Stimulated activated CD8-positive, alpha-beta memory T cell treated with anti-CD3 and anti-CD28 coated beads, Interleukin-4, amount 100 ng/mL, for 24 hours (primary cell): ENCODE measurements at places on chromosomes 11 and 22.

DNA sequence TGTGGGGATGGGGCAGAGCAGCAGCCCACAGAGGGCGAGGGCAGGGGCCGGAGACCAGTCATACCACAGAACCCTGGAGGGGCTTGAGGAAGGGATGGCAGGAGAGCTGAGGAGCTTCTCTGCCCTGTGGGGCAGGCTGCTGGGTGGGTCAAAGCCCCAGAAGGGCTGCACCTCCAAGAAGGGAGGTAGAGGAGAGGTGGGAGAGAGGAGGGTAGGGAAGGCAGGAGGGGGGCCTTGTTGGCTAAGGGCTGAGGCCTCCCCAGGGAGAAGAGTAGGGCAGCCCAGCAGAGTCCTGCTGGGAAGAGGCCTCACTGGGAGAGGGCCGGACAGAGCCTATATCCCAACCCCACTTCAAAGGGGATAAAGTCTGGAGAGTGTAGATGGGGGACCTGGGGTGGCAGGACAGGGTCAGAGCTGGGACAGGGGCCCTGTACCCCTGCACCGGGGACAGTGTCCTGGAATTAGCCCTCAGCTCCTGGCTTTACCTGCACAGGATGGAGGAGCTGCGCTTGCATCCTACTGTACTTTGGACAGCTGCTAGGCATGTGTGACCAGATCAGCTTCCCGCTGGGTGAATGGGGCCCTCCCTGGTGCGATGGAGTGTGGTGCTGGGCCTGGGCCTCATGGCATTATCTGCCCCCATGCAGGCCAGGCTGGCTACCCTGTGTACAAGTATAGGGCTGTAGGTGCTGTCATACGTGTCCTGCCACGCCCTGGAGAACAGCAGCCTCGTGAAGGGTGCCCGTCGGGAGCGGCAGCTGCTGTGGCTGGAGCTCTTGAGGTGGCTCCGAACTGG lies 7.3 kb downstream of the DGCR6L start:
- DNase-seq: no peak

GRCh38 chr22:48372390-48372789 lies 1455.3 kb downstream of the BRD1 start:
- DNase-seq: no peak

DNA sequence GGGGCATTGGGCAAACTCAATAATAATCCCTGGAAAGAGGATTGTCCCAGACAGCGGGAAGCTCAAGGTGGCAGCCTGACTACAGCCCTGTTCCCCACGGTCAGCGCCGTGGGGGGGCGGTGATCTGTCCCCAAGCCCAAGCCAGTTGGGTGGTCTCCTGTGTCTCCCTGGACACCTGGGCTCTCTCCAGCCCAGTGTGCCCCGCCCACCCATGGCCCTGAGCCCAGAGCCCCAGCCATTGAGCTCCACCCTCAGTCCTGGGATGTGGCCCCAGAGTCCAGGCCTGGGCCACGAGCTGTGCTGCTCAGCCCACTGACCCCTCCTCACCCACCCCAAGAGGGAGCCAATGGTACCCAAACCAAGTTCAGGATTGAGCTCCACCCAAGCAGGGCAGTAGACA lies 27.9 kb upstream of the PDE2A start:
- DNase-seq: no peak

DNA sequence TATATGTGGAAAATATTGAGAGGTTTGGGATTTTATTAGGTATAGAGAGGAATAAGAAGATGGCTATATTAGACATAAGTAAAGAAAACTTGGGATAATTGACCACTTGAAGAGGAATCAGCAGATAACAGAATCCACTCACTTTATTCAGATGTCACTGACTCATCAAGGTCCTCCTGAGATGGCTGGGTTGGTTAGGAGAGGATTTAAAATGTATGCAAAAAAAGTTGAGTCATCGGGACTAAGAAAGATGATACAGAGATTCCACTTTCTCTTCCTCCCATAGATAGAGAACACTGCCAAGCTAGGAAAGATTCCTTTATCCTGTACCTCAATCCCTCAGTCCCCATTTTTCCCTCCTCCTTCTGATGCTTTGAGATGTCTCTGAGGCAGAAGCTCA lies at the start of gene OR6A2:
Gene OR6A2, minus strand, starts transcription at position 288 of the 400 bp plus-strand sequence. CDS start 3,981 bp downstream, outside the sequence.
- DNase-seq: no peak

DNA sequence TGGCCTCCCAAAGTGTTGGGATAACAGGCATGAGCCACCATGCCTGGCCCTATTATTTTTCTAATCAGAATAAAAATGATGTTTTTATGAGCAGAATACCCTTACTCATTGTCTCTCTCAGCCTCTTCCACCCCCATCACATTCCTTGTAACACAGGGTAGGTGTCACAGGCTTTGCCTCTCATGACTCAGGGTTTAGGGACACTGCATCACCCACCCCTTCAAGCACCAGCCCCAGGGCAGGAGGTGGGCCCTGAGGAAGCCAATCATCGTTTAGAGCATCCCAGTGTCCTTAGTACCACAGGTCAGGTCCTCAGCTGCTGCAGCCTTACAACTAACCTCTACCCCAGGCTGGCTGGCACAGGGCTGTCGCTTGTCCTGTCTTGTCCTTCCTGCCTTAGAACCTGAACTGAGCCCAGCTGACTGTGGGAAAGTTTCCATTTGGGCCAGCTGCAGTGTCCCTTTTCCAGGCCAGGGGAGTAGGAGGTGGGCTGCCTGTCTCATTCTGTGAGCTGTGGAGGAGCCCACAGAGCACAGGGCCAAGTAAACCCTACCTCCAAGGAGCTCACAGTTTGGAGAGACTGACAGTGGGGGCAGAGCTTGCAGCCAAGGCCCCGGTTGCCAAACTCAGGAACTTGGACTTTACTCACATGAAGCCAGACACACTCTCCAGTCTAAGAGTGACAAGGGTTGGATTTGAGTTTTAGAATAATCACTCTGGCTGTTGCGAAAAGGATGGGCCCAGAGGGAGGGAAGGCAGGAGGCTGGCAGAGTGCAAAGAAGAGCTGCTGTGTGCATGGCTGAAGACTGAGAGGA lies 19.5 kb upstream of the UVRAG start:
- DNase-seq: no peak

DNA sequence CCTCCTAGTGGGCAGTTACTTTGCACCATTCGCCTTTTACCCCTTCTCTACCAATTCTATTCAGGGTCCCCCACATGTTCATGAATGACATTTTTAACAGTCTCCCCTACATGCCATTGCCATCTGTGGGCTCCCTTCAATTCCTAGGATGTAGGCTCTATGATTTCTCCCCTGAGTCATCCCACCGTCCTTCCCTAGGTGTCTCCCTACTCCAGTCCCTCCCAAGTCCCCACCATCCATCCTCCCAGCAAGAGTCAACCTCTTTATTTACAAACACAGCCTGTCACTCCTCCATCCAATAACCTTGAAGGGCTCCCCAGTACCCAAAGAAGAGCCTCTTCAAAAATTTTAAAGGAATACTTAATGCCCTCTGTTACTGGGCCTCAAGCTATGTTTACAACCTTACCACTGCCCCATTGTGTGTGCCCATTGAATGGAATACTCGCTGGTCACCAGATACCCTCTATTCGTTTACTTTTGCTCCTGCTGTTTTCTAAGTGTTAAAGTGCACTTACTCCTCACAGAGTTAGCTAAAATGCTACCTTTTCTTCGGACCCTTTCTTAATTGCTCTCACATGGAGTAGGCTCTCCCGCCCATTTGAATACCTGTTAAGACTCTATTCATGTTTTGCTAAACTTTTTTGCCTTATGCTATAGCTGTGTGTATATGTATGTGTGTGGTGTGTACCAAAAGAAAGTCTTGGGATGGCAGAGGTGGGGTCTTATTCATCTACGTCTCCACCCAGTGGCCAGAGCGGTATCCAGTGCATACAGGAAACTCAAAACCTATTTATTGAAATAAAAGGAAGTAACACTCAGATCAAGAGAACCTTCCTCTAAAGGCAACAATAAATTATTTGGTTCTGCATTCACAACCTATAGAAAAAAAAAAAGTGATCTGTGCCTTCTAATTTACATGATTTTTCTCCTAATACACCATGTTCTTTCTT lies 235.8 kb upstream of the CCDC90B start:
- DNase-seq: no peak

GRCh38 chr22:48035897-48036296 lies 1273.4 kb downstream of the TBC1D22A start:
- DNase-seq: no peak

GRCh38 chr22:19710020-19710768 lies 4.1 kb upstream of the SEPTIN5 start:
- no peak for DNase-seq

DNA sequence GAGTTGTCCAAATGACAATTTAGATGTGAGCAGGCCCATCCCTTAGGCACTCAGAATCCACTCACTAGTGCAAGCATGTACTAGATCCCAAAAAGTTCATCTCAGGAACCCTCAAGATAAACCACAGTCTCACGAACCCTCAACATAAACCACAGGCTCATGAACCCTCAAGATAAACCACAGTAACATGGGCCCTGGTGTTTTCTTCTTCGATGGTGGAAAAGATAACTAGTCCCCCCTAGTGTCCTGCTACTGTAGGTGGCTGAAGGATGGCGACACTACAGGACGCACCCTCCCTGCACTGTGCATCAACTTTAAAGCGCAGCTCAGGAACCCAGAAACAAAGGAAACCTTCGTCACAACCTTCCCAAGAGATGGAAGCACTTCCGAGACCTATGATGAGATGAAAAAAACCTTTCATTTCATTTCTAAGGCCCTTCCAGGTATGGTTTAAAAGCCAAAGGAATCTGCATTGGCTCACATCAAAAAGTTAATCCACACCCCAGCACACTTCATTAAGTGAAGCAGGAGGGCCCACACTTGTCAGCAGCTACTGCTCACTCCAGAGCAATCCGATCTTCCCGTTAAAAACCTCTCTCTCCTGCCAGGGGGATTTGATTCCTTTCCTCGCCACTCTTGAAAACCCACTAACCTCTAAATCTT lies 2.4 kb downstream of the LARGE1 start:
- no peak for DNase-seq

DNA sequence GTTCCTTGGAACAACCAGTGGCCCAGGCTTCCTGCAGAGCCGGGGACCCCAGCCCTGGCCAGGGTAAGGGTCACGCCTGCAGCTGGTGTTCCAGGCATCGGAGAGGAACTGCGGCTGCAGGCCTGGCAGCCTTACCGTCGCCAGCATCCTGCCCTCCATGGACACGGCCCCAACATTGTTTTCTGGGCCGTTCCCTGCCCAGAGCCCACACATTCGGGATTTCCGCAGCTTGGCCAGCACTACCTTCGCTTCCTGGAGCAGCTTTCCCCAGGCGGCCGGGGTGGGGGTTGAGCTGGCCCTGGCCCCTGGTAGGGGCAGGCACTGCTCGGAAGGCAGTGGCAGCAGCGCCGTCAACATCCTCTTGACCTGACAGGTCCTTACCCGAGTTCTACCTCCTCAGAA lies 17.7 kb downstream of the TXN2 start:
- no peak for DNase-seq

- DNase-seq: no peak
Observed at GRCh38 chr11:83116015-83116641, 40.8 kb upstream of the PCF11 start.

DNA sequence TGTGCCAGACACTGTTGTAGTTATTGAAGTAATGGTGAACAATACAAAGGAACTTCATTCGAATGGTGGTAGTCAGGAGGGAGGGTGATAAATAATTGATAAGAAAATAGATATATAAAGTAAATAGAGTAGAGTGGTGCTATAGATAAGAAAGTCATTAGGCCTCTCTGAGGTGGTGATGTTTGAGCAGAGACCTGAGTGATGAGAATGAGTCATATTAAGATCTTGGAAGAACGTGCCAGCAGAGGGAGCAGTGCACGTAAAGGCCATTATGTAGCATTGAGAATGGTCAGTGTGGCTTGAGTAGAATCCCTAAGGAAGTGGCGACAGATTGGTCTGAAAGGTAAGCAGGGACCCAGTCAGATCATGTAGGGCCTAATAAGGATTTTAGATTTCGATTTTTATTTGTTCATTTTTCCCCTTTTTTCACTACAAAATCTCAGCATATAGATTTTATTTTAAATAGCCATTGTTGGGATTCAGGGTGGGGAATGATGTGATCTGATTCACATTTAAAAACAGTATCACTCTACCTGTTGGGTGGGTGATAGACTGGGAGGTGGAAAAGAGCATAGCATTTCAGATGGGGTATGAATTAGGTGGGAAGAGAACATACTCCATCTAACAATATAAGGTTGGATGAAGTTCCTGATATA lies 44.7 kb downstream of the CCDC90B start:
- DNase-seq: no peak

DNA sequence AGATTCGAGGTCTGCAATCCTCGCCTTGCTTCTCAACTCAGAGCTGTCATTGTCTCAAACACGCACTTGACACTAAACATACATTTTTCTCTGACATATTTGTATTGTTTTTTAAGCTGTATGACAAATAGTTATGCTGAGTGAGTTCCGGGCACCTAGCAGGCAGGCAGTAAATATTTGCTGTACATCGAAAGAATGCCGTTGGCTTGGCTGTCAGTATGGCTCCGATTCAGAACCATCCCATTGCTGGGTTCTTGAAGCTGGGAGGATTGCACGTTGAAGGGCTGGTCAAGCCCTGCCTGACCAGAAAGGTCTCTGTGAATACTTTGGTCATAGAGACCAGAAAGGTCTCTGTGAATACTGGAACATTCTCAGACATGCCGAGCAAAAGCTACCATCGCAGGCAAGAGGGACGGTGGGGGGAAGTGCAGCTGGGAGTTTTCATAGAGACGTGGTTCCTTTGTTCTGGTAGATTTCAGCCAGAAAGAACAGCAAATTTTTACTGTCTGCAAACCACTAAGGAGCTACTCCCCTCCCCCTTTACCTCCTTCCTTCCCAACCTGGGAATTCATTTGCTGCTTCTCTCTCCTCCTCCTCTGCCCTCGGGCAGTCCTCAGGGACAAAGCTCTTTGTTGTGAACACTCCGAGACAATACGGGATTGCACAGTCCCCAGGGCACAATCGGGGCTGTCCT lies 202.2 kb upstream of the SORL1-AS1 start:
- DNase-seq: no peak

DNA sequence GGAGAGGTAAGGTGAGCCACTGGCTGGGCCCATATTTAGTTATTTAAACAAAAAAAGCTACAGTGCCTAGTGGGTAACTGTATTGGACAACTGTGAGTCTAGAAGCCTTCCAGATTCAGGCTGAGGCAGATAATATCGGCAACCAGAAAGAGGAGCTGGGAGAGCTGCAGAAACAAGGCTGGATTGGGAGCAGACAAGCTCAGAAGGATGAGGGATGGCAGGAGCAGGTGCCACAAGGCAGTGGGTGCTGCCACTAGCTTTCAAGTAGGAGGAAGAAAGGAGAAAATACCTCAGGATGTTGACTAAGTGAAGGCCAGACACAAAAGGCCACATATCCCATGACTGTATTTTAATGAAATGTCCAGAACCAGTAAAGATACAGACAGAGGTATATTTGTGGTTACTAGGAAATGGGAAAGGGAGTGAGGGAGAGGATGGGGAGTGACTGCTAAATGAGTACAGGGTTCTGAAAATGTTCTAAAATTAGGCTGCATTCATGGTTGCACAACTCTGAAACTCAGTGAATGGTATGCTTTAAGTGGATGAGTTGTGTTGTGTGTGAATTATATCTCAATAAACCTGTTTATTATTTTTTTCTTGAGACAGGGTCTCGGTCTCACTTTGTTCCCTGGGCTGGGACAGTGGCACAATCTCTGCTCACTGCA lies 11.8 kb upstream of the RAPSN start:
- DNase-seq: no peak

GRCh38 chr22:46087816-46088277 lies 62.5 kb upstream of the PPARA start:
- DNase-seq: no peak

GRCh38 chr11:16392616-16393015 lies 36.3 kb upstream of the SOX6 start:
- no peak for DNase-seq
